ENCODE measurements at places on chromosomes 4 and X.

DNA sequence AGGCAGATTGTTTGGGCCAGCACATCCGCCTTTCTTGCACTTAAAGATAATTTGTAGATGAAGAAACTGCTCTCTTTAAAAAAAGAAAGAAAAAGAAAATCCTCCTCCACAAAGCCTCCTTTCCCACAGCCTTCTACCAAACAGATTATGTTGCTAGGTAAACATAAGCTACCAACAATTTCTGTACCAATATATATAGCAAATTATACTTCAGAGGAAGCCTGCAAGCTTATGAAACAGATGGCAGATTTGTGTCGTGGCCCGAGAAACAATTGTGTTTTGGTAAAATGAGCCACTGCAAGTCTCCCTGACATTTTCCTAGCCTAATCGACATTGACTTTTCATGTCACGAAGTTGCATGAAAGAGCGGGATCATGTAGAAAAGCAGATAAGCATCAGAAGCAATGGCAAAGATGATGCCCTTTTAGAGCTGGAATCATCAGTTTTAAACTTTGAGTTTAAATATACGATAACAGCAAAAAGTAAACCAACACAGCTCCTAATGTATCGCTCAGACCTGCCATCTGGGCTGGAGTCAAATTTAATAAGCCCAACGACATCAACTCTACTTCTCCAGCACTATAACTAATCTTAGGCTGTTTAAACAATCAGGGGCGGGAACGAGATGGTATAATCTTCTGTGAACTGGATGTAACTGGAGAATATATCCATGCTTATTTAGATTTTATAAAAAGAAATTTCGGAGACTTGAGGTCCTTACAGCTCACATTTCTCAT, 94.9 kb upstream of the PLAC1 start:
- no peak for DNase-seq

DNA sequence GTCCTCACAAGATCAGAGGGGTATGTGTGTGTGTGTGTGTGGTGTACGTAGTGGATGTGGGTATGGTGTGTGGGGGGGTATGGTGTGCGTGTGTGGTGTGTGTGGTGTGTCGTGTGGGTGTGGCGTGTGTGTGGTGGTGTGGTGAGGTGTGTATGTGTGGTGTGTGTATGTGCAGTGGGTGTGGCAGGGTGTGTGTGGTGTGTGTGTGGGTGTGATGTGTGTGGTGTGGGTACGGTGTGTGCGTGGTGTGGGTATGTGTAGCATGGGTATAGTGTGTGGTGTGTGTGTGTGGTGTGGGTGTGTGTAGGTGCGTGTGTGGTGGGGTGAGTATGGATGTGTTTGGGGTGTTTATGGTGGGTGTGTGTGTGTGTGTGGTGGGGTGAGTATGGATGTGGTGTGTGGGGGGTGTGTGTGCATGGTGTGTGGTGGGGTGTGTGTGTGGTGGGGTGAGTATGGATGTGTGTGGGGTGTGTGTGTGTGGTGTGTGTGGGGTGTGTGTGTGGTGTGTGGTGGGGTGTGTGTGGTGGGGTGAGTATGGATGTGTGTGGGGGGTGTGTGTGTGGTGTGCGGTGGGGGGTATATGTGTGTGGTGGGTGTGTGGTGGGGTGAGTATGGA, 182.0 kb downstream of the PALLD start:
- no peak for DNase-seq

DNA sequence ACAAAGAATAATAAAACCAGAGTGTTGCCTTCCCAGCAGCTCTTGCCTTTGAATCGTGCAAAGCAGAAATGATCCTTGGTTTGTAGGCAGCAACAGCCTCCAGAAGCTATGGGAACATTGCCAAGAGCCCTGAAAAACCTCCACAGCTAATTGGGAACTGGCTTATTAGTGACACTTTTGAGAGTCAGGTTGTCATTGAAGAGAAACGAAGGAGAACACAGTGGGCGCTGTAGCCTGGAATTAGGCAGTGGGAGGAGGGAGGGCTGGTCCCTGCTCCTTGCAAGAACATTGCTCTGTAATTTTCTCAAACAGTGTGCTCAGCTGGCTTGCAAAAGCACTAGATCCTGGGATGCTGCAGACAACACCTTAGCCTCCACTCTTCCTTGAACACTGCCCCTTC, 331.5 kb upstream of the EMCN start:
- DNase-seq: no peak

DNA sequence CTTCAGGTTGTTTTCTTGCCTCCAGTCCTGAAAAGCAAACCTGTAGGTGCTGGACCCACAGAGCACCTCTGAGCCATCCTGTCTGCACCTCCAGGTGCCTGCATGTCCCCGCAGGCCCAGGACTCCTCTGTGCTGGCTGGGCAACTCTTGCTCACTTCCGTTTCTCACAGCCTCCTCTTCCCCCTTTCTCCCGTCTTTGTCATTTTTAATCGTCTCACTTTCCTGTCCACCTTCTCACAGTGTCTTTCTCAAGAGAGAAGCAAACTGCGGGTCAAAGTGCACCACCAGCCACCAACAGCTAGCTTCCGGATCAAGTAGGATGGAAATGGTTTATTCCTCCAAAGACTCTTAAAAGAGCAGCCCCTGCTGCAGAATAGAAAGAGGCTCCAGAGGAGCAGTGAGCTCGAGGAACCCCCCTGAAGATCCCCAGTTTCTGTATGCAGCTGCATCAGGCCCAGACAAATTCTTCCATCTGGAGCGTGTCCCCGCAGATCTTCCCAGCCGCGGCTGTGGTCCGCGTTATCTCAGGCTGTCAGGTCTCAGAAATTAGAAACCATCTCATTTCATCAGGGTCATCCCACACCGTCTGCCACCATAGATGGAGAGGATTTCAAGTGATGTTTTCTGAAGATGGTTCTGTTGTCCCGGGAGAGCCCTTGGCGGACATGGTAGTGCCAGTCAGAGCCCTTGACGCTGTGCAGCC, 87.7 kb downstream of the FHDC1 start:
- no peak for DNase-seq

- no peak for DNase-seq
Measured at GRCh38 chrX:48531358-48531959, 8.1 kb upstream of the TBC1D25 start.

DNA sequence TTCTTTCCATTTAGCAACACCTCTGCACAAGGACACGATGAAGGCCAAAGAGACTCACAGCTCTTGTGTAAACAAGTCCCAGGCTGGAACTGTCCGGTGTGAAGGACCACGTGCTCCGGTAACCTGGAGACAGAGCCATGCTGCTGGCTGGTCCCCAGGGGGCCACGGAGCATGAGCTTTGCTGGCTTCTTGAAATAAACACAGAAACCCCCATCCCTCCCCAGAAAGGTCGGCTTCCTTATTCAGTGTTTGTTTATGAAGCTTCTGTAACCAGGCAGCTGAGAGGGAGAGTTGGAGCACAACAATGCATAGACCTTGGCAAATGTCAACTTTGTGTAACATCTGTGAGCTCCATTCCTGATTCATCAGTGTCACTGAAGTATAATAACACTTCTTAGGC, 109.4 kb downstream of the GPR143 start:
- DNase-seq: no peak

- no peak for DNase-seq
Measured at GRCh38 chr4:87543835-87544461, 14.8 kb upstream of the SPARCL1 start.

GRCh38 chr4:103719830-103720207, at the start of gene TACR3:
Gene TACR3 (minus strand): TSS chr4:103719985. CDS start chr4:103719675, 310 bp downstream.
- DNase-seq: no peak

GRCh38 chrX:38882894-38883626, 81.8 kb downstream of the MID1IP1 start:
- DNase-seq: no peak

GRCh38 chrX:118153270-118153669, 36.7 kb upstream of the KLHL13 start:
- DNase-seq: no peak
